ENCODE measurements at places on chromosomes 3 and 15.

- DNase-seq: no peak
Measured at GRCh38 chr15:91578511-91578910, 275.0 kb upstream of the SLCO3A1 start.

- DNase-seq: no peak
Measured at GRCh38 chr3:36393563-36393962, 13.3 kb downstream of the STAC start.

GRCh38 chr15:64233299-64233698 is 70.5 kb upstream of the PPIB start:
- DNase-seq: no peak

- peak; percentile 41 for DNase-seq
Measured at GRCh38 chr3:30161375-30161774, 445.0 kb upstream of the TGFBR2 start.

DNA sequence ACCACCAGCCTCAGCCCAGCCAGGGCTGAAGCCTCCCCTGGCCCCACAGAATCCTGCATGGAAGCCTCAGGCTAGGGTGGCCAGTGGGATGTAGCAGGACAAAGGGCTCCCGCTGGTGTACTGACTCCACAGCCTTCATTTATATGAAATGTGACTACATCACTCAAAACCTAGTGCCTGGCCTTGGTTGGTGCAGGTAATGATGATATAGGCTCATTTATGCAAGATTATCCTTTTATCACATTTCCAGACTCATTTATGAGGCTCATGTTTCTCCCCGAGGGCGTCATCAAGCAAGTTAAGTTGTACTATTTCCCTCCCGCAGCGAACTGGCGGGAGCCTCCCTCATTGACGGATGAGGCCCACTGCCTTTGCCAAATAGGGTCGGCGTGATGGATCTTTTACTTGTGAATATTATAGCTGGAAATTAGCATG is 179.1 kb upstream of the SMAD3 start:
- no peak for DNase-seq

DNA sequence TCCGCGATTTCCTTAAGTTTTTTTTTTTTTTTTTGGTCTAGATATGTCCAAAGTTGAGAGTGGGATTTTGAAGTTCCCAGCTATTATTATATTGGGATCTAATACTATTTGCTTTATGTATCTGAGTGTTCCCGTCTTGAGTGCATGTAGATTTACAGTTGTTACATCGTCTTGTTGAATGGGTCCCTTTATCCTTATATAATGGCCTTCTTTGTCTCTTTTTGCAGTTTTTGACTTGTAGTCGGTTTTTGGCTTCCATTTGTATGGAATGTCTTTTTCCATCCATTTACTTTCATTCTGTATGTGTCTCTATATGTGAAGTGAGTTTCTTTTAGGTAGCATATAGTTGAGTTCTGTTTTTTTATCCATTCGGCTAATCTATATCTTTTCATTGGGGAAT is 35.6 kb downstream of the CRYBG3 start:
- no peak for DNase-seq

DNA sequence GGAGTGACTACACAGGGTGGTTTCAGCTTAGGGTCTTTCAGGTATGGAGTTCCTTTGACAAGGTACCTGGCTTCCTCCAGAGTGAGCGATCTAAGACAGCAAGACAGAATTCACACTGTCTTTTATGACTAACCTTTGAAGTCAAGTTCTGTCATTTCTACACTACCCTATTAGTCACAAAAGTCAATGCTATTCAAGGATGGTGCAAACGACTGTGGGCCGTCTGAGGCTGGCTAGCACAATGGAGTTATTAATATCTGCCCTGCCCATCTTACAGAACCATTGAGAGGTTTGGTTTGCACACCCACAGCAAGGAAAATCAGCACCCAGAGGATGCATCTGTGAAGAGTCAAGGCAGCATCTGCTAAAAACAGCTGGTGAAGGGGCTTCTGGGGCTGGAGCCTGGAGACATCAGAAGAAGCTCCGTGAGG is 62.9 kb upstream of the XCR1 start:
- DNase-seq: no peak

- no peak for DNase-seq
Measured at GRCh38 chr3:170145278-170145677, 36.3 kb downstream of the PHC3 start.

GRCh38 chr3:24591661-24592555 is 97.3 kb upstream of the THRB start:
- no peak for DNase-seq

DNA sequence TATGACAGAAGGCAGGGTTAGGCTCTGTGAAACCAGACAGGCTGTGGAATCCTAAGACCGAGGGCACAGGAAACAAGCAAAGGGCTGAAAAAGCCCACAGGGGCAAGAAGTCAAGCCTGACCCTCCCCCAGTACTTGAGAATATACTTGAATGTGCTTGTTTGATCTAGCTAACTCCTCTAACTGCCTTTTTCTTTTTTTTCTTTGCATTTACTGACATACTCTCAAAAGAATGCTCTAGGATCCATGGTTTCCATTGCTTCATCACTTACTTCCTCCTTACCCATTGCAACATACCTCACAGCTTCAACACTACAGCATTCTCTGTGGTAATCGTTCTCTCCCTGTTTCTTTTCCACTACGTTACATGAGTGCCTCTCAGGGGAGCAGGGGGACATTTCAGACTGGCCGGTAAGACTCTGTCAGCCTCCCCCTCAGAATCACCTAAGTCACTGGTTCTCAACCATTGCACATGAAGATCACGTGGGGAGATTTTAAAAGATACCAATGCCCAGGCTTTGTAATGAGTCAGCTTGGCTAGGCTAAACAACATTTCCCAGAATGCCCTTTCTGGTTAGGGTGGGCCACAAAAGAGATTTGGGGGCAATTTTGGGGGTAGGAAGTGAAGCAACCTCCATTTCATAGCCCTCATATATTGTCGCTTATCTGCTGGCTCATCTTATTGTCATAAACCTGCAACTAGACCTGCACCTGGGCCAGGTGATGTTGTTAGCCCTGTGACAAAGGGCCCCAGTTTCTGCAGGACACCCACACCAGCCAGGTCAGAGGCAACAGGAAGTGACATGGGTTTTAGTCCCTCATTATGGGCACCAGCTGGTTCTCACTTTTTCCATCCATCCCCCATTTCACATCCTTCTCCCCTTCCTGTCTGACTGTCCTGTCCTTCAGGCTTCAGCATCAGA is 24.6 kb upstream of the RSL24D1 start:
- no peak for DNase-seq

- DNase-seq: no peak
Measured at GRCh38 chr3:47283193-47283537, 421 bp downstream of the KLHL18 start.

DNA sequence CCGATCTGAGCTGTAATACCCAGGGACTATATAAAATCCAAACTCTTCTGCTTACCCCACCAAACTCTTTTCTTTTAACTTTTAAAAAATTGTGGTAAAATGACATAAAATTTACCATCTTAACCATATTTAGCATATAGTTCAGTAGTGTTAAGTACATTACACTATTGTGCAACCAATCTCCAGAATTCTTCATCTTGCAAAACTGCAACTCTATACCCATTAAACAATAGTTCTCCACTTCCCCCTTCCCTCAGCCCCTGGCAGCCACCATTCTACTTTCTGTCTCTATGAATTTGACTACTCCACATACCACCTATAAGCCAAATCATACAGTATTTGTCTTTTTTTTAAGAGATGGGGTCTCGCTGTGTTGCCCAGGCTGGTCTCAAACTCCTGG is 38.7 kb downstream of the SENP8 start:
- no peak for DNase-seq

DNA sequence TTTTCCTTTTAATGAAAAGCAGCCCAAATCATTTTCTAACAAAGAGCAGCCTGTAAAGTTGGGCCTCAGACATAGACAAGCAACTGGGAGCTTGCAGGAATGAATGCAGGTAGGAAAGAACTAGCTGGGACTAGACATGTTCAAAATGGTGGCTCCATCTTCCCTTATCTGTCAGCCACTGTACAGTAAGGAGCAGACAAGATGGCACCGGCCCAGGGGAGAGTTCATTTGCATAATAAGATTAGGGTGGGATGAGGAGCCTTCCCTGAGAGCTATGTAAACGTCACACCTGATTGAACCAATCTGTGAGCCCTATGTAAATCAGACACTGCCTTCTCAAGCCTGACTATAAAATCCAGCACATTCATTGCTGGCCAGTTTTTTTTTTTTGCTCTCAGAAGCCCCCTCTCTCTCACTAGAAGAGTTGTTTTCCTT is 59.7 kb upstream of the GK5 start:
- DNase-seq: no peak

DNA sequence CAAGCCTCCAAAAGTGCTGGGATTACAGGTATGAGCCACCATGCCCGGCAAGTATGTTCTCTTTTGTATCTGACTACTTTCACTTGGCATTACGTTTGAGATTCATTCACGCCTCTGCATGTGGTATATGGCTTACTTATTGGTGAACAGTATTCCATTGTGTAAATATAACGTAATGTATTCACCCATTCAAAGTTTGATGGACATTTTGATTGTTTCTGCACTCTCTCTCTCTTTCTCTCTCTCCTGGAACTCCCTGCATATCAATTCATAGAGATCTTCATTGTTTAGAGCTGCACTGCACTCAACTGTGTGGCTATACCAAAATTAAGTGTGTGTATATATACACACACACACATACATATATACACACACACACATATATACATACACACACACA is 30.4 kb downstream of the SPPL2A start:
- no peak for DNase-seq

- DNase-seq: no peak
Measured at GRCh38 chr3:170522201-170522600, 63.7 kb downstream of the SLC7A14 start.

DNA sequence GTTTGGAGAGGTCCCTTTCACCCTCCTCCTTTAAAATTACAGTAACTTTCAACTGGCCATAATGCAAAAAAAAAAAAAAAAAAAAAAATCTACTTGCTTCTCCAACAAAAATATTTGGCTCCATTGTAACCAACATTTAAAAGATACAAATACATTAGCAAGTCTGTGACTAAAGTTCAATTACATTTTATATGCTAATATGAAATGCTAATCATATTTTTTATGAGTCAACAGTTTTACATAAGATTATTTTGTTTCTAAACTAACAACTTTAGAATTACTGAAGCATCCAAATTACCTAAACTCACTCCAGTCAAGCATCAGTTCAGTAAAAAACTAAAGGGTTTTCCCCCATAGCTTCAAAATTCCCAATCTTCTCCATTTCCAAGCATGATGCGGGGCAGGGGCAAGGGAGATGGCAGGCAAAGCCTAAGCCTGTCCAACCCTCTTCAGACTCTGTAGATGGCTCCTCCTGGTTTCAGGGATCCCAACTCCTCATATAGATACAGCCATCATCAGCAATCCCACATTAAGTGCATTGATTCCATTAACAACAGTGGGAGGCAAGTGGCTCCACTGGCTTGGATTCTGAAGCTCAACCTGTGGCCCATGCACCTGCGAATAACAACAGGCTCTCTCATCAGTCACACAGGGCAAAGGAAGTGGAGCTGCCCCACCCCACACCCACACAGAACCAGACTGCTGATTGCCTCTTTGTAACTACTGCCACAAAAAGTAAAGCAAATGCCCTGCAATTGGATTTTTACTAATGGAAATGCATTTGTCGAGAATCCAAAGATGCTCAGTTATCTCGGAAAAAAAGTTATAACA is 15.0 kb downstream of the SFMBT1 start:
- DNase-seq: no peak

- no peak for DNase-seq
Measured at GRCh38 chr3:87614998-87615397, 338.6 kb upstream of the POU1F1 start.

GRCh38 chr3:172260381-172260780 is 187.9 kb downstream of the GHSR start:
- DNase-seq: no peak

DNA sequence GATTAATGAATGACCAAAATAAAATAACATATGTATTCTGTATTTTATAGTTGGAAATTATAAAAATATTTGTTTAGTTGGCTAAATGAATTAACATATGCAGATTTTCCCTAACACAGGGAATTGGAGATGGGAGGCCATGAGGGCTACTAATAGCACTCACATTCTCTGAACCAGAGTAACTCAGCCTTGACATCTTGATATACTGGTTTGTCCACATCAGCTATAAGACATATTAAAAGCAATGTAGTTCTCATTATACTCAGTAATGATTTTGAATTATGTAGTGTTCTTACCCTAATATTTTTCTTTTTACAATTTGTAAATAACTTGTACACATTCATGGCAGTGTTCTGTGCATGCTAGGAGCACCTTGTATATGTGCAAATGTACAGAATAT is 255.9 kb downstream of the EPHA6 start:
- DNase-seq: no peak

DNA sequence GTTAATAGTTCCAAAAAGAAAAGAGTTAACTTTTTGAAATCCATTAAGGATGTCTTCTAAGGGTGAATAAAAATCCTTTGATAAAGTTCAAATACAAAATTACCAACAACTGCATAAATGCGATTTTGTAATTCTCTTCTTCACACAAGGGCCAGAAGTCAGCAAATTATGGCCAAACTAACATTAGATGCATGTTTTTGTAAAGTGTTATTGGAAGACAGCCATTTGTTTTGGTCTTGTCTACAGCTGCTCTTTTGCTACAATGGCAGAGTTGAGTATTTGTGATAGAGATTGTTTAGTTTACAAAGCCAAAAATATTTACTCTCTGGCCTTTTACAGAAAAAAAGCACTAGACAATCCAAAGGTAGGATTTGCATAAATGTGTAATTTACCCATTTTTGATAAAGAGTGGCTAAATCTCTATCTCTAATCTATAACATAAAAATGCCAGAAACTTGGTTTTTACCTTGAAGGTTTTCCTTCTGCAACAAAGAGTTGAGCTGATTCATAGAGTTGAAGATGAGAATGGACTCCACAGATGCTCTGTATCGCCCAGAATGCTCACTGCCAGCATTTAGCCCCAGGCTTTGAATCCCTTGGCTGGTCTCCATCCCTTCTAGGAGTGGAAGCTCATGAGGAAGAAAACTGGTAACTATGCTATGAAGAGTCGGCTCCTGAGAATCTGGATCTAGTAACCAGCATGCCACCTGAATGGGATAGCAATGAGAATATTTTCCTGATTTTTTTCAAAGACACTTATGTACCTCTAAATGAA is 64.5 kb downstream of the POLQ start:
- DNase-seq: no peak

DNA sequence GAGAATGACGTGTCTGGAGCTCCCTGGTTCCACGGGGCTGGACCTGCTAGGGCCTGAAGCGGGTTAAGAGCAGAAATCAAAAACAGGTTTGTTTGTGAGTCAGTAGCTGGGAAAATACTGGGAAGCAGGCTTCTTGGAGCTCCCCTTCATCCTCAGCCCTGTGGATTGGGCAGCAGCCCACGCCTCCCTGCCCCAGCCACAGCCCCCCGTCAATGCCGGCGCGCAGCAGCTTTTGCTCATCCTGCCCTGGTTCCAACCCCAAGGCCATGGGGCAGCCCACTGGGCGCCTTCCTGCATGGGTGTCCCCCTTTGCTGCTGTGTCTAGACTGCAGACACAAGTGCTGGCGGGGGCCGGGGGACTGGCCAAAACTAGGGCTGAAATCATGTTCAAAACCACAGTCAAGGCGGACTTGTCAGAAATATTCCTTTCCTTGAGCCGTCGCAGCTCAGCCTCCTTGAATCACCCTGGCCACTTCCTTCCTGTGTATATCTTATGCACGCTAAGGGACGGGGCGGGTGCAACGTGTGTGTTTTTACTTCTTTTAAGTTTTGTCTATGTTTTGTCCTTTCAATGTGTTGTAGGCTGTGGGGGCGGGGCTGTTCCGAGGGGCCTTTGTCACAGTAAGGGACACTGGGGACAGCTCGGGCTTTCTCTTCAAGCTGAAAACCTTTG is 108.1 kb downstream of the KLF13 start:
- DNase-seq: no peak

- DNase-seq: no peak
Measured at GRCh38 chr15:82911458-82911857, 41.1 kb downstream of the HOMER2 start.

All from gastrocnemius medialis (tissue), 4 donors.